ENCODE measurements at places on chromosomes 1 and 21.

DNA sequence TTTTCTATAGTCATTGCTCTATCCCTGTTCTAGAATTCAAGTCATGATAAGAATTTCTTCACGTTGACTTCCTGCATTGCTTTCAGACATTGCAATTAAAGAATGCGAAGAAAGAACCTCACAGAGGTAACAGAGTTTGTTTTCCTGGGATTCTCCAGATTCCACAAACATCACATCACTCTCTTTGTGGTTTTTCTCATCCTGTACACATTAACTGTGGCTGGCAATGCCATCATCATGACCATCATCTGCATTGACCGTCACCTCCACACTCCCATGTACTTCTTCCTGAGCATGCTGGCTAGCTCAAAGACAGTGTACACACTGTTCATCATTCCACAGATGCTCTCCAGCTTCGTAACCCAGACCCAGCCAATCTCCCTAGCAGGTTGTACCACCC lies 10.6 kb downstream of the APCS start:
- DNase-seq = no peak

- peak; percentile 77 for DNase-seq
Measured at GRCh38 chr1:228464487-228464983, 22.6 kb upstream of the RNF187 start.

DNA sequence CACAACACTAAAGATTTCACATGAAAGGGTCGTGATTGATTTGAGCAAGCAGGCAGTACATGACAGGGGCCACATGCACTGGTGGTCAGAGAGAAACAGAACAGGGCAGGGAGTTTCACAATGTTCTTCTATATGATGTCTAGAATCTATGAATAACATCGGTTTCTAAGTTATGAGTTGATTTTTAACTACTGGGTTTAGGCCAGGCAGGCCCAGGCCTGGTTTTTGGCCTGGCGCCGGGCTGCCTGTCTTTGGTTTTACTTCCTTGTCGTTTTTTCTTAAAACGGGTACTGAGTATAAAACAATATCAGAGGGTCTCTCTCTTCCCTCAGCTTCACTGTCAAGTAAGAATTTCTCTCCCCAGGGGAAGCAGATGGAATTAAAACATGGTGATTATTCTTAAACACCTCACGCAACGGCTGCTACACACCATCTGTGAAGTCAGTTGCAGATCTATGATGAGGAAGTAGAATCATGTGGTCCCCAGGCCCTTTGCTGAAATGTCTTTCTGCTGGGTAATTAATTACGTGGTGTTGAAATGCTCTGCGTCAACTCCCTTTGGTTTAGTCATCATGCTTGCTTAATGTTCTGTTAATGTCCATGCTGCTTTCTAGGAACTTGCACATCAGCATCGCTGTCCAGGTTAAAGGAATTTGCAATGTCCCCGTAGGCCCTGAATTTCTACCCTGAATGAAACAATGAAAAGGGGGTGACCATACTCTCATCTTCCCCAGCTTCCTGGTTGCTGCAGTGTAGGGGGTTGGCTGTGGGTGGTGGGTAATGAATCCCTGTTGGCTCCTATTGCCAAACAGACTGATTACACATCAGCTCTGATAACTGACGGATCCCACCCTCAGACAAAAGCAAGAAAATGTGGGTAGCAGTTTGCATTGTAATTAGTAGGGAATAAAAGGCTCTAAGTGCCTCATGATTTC lies 70.3 kb downstream of the SERINC2 start:
- DNase-seq = no peak

DNA sequence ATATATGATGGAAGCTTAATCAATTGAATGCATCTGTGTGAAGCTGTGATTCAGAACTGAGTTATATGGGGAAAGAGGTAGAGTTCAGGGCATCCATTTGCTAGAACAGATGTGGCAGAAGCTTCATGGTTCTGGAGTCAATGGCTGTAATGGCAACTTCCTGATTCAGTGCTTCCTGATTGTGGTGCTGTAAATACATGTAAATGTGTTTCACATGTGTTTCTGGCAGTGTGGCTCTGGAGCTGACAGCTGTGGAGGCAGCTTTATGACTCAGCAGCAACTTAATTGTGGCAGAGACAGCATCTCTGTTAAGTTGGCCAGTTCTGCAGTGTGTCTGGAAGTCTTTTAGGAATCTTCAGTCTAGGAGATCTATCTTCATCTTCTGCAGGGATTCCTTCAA lies 226.6 kb upstream of the ZRANB2 start:
- peak; percentile 51 for DNase-seq

DNA sequence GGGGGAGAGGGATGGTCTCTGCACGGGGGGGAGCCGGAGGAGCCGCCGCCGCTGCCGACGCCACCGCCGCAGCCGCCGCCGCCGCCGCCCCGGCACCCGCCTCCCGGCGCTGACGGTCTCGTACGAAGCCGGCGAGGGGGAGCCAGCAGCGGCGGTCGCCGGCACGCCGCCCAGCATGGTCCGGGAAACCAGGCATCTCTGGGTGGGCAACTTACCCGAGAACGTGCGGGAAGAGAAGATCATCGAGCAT lies 311 bp downstream of the SPEN start:
- no peak for DNase-seq

- no peak for DNase-seq
Measured at GRCh38 chr1:157133426-157133825, 4.8 kb downstream of the ETV3 start.

GRCh38 chr1:92951141-92951582 lies 10.1 kb downstream of the DIPK1A start:
- DNase-seq = no peak

- no peak for DNase-seq
Measured at GRCh38 chr21:32538147-32538792, 47.1 kb downstream of the TCP10L start.

GRCh38 chr1:185559684-185560331 lies 174.4 kb upstream of the HMCN1 start:
- DNase-seq = peak; percentile 41

Measured in dorsolateral prefrontal cortex (tissue), 122 donors.